ENCODE measurements at places on chromosomes 3 and 15.

GRCh38 chr3:107710851-107711250, 188.1 kb downstream of the BBX start:
- DNase-seq = no peak

DNA sequence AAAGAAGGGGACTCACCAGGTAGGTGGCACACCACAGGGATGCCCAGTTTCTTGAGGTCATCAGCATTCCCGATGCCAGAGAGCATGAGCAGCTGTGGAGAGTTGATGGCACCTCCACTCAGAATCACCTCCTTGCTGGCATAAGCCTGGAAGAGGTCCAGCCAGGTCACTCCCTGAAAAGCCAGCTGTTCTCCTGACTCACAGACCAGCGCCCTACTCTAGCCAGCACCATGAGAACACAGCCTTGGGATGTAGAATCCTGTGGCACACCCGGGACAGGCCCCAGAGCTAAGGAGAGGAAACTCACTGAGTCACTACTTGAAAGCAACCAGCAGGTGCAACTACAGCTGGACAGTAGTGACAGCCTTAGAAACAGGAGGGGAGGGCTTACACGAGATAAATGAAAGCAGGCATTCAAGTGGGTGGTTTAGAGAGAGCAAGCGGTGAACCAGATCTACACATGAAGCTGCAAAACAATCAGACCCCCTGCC, 24.5 kb downstream of the CHDH start:
- no peak for DNase-seq

GRCh38 chr15:41507820-41508290, 5.8 kb downstream of the LTK start:
- no peak for DNase-seq

DNA sequence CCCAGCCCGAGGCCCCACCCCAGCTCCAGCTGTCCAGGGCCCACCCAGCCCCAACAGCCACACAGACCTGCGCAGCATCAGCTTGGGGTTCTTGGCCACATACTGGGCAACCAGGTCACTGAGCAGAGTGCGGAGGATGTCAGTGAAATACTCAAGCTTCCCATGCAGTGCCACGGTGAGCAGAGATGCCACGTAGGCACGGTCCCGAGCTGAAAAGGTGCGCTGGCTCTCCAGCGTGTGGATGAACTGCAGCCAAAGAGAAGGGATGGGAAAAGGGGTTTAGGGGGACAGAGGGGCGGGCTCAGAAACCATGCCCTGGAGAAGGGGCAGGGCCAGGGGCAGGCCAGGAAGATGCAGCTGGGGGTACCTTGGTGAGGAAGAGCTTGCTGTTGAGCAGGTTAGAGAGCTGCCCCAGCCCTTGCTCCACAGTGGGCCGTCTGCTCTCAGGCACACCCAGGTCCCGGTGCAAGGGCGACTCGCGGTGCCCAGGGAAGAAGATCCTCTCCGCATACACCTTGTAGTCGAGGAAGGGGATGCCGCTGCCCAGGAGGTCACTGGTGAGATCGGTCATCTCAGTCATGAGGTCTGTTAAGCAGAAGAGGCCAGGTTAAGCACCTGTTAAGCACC, 17.4 kb downstream of the PLXNB1 start:
- DNase-seq = no peak

GRCh38 chr3:117261983-117262421, 552.4 kb downstream of the TUSC7 start:
- no peak for DNase-seq

DNA sequence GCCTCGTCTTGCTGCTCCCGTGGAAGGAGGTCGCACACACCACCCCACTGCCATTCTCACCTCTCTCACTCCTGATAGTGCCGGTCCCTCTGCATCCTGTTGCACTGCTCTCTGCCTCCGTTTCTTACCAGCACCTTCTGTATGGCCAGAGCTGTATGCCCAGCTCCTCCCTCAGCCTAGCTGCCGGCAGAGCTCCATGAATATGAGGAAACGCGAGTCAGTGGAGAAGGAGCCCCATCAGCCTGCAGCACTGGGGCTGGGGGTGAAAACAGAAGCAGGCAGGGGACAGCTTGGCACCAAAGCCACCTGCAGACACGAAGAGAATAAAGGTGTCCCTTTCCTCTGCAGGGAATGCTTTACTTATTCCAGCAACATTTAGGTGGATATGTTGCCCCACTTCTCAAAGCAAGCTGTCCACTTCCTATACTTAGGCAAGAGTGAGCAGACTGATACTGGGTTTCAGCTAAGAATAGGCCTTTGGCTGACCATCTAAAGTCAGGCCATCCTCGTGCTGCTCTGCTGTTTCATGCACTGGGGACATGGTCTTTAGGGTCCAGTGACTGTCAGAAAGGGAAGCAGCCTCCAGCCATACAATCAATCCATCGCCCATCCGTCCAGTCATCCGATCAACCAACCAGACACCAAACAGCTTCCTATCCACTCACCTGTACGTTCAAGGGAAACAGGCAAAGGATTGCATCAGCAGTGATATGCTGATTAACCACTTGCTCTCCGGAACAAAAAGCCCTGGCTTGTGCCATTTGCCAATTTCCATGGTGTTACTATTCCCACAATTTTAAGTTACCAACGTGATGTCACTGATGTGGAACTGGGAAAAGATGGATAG, 222.7 kb downstream of the XXYLT1 start:
- DNase-seq = no peak

DNA sequence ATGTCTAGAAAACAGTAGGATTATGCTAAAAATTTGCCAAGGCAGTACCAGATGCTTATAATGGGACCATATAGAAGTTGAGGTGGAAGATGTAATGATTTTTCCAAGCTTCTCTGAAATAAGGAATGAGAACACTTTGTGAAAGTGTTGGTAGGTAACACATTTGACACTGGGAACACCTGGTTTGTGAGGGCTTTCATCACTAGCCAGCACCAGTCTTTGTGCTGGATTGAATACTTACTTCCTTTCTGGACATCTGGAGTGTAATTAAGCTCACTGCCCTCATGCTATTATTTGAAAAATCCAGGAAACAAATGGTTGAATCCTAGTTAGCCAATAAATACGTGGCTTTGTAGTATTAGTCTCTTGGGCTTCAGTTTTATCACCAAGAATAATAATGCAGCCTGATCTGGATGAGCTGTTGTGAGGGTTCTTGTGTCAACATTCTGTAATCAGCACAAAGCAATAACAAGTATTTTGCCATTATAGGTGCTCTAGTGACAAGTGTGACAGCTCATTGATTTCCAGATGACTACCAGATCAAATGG, 12.9 kb downstream of the CCDC80 start:
- DNase-seq = no peak

DNA sequence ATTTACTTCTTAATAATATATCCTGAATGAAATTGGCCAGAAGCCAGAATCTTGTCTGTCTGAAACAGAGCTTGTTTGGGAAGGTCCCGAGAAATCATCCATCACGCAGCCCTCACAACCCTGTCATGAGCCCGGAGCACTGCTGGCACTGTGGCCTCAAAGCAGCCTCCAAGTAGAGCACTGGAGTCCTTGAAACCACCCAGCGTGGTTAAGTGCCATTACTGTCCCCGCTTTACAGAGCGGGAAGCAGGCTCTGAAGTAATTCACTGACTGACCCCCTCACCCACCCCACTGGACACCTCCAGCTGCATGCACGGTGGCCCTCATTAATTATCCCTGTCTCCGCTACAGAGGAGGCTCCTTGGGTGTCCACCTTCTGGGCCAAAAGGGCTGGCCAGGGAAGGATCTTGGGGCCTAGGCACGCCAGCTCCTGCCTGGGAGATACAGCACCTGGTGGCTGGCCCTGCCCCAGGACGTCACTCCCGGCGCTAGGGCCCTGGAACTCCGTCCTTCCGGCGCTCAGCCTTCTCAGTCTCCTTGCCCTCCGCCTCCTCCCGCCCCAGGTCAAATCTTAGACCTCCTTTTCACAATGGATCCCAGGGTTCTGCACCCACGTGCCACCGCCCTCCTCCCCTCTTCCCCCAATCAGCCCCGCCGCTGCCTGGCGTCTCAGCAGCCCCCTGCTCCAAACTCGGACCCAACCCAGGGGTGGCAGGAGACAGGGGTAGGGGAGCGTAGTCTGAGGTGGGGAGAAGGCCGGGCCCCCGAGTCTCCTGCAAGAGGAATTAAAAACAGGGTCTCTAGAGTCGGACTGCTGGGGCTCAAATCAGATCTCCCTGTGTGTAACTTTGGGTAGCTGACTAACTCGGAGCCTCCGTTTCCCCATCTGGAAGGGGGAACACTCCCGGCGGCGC, 1.1 kb downstream of the TKT start:
- DNase-seq = peak; percentile 83

GRCh38 chr3:32531010-32531647, 28.5 kb upstream of the CMTM6 start:
- no peak for DNase-seq

DNA sequence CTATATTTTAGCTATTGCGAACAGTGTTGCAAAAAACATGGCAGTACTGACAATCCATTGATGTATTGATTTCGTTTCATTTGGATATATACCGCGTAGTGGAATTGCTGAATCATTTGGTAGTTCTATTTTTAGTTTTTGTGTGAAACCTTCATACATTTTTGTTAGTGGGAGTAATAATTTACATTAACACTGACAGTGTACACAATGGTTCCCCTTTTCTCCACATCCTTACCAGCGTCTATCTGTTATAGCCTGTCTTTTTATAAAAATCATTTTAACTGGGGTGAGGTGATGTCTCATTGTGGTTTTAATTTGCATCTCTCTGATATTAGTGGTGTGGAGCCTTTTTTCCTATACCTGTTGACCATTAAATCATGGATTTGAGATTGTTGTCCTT, 392.4 kb upstream of the ALCAM start:
- no peak for DNase-seq

- DNase-seq = peak; percentile 84
Measured at GRCh38 chr15:73265536-73266153, 103.1 kb downstream of the HCN4 start.

DNA sequence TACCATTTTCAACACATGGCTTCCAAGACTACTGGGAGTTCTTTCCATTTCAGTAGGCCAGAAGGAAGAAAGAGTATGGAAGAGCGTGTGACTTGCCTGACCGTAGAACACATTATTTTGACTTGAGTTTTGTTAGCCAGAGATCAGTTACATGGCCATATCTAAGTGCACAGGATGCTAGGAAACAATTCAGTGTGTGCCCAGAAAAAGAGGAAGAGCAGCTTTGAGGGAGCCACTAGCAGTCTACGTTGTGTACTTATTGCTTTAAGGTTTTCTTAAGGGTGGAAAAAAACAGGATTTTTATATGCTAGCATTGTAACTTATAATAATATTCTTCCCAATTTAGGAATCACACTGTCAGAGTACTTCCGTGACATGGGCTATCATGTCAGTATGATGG, 44.1 kb upstream of the GRAMD1C start:
- no peak for DNase-seq

DNA sequence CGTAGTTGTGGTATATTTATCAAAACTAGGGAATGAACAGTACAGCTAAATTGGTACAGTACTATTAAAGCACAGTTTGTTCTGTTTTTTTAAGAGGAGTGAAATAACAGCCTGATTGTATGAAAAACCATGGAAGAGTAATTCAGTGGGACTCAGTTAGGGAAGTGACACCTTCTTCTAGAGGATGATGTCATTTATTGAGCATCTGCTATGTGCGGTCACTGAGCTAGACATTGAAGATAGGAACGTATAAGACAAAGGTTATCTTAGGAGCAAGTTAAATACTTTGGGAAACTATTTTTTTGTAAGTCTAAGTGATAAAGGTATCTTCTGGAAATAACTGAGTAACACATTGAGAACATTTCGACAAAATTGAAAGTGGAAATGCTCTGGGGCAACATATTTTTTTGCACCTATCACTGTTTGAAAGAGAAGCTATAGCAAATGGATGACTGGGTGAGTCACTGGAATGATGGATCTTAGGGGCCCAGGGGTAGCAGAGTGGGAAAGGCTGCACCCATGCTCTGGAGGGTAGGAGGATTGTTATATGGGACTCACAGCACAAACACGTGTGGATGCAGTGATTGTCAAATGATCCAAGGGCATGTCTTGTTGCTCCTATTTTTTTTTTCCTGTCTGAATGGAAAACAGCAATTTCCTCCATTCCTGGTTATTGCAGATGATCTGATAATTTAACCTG, 43.0 kb downstream of the OXNAD1 start:
- no peak for DNase-seq

- no peak for DNase-seq
Measured at GRCh38 chr15:62087671-62088352, 21.0 kb downstream of the C2CD4A start.

DNA sequence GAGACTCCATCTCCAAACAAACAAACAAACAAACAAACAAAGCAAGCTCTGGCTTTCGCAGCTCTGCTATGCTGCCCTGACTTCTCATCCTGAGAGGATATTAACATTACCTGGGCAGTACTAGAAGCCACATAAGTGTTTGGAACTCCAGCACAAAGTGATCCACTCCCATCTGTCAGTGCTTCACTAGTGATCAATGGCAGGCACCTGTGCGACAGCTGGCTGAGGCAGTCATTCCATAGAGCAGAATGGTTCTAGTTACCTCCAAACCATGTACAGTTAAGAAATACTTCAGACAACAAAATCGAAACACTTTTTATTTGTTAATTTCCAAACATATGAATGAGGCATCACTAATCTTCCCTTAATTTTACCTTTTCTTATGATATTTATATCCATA, 2.8 kb upstream of the MB21D2 start:
- DNase-seq = no peak

- DNase-seq = no peak
Measured at GRCh38 chr3:135868801-135869200, 96.7 kb upstream of the PPP2R3A start.

DNA sequence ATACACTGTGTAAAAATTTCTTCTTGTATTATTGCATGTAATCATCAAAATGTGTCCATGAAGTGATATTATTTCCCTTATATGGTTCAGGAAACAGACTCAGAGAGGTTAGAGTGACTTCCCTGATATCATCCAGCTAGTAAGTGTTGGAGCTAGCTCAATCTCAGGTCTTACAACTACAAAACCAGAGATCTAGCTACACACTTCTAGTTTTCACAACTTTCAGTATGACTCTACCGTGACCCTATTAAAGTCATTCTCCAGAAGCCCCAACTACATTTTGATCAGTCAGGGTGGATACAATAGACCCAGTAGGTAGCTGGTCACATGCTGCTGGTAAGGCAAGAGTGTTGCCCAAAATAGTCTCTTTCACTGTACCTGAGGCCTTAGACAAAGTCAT, 165.3 kb downstream of the GOLIM4 start:
- no peak for DNase-seq

DNA sequence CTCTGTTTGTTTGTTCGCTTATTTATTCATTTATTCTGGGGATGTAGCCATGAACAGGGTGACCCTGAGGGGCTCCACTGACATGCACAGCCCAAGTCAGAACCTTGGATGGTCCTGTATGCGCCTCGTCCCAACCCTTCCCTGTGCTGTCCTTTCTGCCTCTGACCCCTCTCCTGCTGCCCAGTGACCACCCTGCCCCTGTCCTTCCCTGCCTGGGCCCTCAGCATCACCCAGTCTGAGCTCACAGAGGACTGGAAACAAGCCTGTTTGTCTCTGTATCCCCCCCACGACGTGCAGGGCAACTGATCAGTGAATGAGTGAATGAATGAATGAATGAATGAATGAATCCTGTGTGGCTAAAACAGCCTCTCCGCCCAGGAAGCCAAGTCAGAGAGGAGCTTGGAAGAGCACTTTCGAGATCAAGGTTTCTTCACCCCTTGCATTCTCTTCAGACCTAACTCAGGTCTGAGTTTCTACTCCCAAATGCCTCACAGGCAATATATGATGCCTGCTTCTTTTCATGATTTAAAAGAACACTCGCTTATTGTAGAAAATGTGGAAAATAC, 157.7 kb downstream of the SMAD6 start:
- no peak for DNase-seq
